Renal pelvis (tissue), 12 donors: ENCODE measurements at places on chromosomes 6 and 20. TPM values are rescaled to one million over a fixed set of nuclear protein-coding genes. Genes with fewer than 3 reads are reported as not detected.

The ADGRF1 gene
- 50.9 TPM for polyA plus RNA-seq

The OR2J1 gene
- not detected for polyA plus RNA-seq

The CCM2L gene
- polyA plus RNA-seq = 7.0 TPM

The KIF25 gene
- polyA plus RNA-seq = 0.13 TPM

The RTEL1 gene
- 19.1 TPM for polyA plus RNA-seq

The ZFP64 gene
- 21.0 TPM for polyA plus RNA-seq

The MEI4 gene
- 1.3 TPM for polyA plus RNA-seq

The POPDC3 gene
- 0.24 TPM for polyA plus RNA-seq

The RSPH9 gene
- polyA plus RNA-seq = 1.9 TPM

The MGME1 gene
- 47.0 TPM for polyA plus RNA-seq

The SEMG1 gene
- polyA plus RNA-seq = 0.16 TPM

The TFAP2C gene
- 0.87 TPM for polyA plus RNA-seq

The KCNQ5 gene
- polyA plus RNA-seq = 0.31 TPM

The DEF6 gene
- 4.5 TPM for polyA plus RNA-seq

The SRPK1 gene
- polyA plus RNA-seq = 47.5 TPM

The FAM83C gene
- polyA plus RNA-seq = 0.05 TPM

The NT5E gene
- 4.4 TPM for polyA plus RNA-seq

The SOX18 gene
- polyA plus RNA-seq = 13.0 TPM

The PRRT1 gene
- 3.9 TPM for polyA plus RNA-seq

The DEFB119 gene
- polyA plus RNA-seq = not detected

The ZNF311 gene
- polyA plus RNA-seq = 5.9 TPM

The ASXL1 gene
- 55.7 TPM for polyA plus RNA-seq

The TRIM15 gene
- polyA plus RNA-seq = 0.53 TPM

The ID1 gene
- polyA plus RNA-seq = 226 TPM

The NOX3 gene
- polyA plus RNA-seq = 2.7 TPM

The SLC22A16 gene
- 0.47 TPM for polyA plus RNA-seq

The TTK gene
- polyA plus RNA-seq = 21.1 TPM

The JPH2 gene
- polyA plus RNA-seq = 1.7 TPM

The WFDC10B gene
- polyA plus RNA-seq = not detected

The SPATS1 gene
- polyA plus RNA-seq = not detected

The SRSF12 gene
- 12.2 TPM for polyA plus RNA-seq

The TGM3 gene
- 0.68 TPM for polyA plus RNA-seq

The OXT gene
- 1.0 TPM for polyA plus RNA-seq

The SASH1 gene
- polyA plus RNA-seq = 29.4 TPM

The PTCRA gene
- polyA plus RNA-seq = 0.48 TPM

The TUBB1 gene
- 2.5 TPM for polyA plus RNA-seq
